H7 (cell line): ENCODE measurements at places on chromosomes 5 and 9. TPM values are rescaled to one million over a fixed set of nuclear protein-coding genes. Genes with fewer than 3 reads are reported as not detected.

PLAC8L1 gene
- 0.44 and 0.59 TPM in 2 replicates for total RNA-seq

ZMAT2 gene
- total RNA-seq = 42.3 and 42.7 TPM in 2 replicates

GRCh38 chr9:113343732-113344231 is 3.7 kb upstream of the WDR31 start:
- no peak for DNase-seq

DNA sequence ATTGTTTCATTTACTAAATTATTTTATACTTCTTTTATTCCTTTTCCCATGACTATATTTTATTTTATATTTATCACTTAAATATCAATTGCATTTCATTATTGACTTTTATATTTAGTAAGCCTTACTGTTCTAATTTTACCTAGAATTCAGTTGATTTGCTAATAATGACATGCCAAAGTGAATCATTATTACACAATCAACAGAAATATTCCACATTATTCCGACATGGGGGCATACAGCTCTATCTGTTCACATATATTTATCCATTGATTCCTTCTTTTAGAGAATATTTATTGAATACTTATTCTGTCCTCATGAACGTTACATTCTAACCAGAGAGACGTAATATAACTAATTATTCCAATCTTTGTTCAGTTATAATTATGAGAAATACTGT is 221.8 kb downstream of the DOCK8 start:
- DNase-seq = no peak

SLC25A48 gene
- total RNA-seq = 0.04 and 0.38 TPM in 2 replicates

GRCh38 chr9:133963166-133963565 is 29.0 kb downstream of the VAV2 start:
- no peak for DNase-seq

DNA sequence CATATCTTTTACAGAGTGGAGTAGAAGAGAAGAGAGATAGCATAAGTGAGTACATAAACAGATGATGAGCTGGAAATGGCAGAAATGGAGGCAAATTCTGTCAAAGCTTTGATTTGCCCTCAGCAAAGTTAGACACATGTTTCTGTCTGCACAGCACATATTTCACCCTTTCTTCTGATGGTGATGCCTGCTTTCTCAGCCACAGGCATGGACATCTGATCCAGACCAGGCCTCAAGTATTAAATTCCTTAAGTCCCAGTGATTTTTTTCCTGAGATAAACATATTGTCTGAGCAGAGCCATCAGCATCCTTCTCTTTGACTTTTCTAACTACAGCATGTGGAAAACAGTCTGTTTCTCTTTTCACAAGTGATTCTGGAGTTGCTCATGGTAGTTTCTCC is 409.8 kb downstream of the MAN2A1 start:
- no peak for DNase-seq

DNA sequence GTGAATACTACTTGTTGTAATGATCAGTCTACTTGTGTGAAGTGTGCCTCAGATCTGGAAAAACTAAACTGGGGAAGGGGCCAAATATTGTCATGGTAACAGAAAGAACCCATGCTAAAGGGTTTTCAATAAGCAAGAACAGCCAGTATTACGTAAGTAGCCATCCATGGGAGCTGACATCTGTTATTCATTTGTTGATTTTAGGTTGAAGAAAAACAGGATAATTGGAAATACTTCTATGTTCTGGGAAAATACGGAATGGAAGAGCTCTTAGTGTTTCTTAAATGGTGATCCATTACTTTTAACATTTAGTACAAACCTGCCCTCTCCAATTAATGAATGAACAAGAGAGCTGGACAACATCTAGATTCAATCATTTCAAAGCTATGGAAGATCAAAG is 485.8 kb downstream of the NTRK2 start:
- DNase-seq = no peak

NUTM2G gene
- total RNA-seq = 0.07 TPM in 2 replicates

INSL6 gene
- total RNA-seq = not detected in 2 replicates

PDE6A gene
- total RNA-seq = not detected in 2 replicates

- DNase-seq = no peak
Observed at GRCh38 chr5:423626-424261, 19.2 kb upstream of the EXOC3 start.

NUP188 gene
- total RNA-seq = 81.3 and 87.9 TPM in 2 replicates

DUSP1 gene
- 11.5 and 15.4 TPM in 2 replicates for total RNA-seq

GRCh38 chr5:140148508-140148907 is 22.8 kb downstream of the IGIP start:
- peak; percentile 91 for DNase-seq

- DNase-seq = no peak
Observed at GRCh38 chr5:134787692-134788091, 29.1 kb downstream of the DDX46 start.

ADRA1B gene
- total RNA-seq = 0.14 TPM in 1 of 2 replicates, not detected in the other

DNA sequence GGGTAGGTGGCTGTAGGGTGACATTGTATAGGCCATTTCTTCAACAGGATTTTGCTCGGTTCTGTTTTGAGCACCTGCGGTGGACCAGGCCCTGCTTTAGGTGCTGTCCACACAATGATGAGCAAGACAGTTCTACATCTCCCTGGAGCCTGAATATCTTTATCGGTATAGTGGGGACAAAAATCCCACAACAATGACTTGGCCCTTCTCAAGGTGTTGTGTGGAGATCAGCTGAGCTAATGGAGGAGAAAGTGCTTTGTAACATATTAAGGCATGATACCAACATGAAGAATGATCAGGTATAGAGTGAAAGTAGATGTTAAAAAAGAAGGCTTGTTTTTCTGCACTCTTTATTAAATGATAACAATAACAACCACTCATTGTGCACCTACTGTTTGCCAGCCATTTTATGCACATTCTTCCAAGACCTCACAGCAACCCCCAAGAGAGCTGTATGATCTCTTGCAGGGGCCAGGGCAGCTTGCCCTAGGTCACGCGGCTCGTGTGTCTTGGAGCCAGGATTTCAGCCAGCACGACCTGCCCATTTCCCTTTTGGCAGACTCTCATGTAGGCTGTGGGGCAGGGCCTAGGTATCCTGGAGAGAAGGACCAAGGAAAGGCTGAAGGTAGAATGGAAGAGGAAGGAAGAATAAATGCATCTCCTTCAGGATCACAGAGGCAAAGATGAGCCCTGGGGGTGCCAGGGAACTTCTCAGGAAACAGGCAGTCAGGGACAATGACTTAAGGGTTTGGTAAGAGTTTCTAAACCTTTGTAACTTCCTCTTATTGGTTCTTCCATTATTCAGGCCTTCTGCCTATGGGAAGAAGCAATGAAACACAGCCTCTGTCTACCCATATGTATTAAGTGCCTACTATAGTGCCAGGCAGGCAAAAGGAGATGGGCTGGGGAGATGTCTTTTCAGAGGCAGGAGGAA is 50.0 kb upstream of the PPARGC1B start:
- no peak for DNase-seq

DNA sequence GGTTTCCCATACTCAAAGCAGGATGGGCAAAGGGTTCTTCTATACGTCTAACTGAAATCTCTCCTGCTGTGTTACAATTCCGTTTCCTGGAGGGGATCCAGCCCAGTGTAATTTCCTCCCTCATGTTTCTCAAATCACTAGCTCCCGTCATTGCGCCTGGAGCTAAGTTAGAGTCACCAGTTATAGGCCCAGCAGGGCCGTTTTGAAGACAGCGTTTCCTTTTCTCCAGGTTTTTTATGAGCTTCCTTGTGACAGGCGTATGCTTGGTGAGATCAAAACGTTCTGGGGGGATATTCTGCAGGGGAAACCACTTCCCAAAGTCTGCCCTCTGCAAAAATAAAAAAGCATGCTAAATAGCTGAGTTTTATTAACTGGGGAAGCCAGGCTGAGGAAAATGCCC is 53.0 kb upstream of the WWC1 start:
- no peak for DNase-seq

DNA sequence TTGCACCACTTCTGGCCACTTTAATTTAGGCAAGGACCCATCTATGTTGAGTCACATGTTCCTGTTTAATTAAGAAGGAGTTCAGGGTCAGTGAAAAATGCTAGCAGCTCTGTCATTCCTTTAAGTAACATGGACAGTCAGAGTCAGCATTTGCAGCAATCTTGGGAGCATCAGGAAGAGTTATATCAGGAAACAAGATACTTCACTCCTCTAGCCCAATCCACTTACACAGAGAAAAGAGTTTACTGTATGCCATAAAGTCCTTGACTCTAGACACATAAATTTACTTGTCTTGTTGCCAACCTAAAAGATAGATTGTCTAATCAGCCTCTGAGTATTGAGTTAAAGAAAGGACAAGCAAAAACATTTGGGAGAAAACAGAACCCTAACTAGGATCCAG is 266.7 kb downstream of the PJA2 start:
- DNase-seq = no peak

- no peak for DNase-seq
Observed at GRCh38 chr9:72211047-72211446, 61.8 kb downstream of the GDA start.

GRCh38 chr5:27462936-27463335 is 424.6 kb upstream of the CDH9 start:
- no peak for DNase-seq

PCDHA1 gene
- total RNA-seq = not detected in 2 replicates

OR1L6 gene
- total RNA-seq = not detected in 2 replicates

DNA sequence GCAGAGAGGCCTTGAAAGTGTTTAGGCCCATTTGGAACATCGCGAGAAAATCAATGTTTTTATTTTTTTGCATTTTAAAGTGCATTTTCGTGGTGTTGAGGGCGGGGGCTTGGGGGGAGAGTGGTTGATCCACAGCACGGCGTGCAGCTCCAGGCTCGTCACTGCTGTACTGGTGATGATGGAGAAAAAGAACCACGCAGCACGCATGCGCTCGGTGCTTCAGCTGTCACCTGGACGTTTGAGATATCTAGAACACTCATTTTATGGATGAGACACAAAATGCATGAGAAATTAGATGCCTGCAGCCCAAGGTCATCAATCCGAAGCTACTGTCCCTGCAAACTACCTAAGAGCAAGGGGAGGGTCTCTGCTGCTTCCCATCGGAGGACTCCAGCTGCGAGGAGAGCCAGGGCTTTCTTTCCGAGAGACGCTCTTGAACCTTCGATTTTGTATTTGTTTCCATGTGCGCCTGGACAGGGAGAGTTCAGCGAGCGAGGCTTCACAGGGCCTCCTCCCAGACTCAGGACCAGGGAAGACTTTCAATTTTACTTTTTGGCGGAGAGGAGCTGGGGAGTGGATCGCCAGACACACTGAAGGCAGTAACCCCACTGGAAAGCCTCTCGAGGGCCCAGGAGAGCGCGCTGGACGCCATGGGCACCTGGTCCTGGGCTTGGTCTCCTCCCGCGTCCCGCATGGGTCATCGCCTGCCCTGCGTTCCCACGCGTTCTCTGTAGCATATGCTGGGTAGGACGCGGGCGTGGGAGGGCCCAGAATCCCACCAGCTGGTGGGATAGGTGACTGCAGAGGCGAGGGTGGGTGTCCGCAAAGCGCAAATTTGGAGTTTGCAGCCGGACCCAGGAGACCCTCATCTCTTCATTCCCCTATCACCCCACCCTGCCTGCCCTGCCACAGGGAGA is 2.5 kb downstream of the DMRT2 start:
- peak; percentile 65 for DNase-seq

GRCh38 chr9:81390792-81391456 is 298.4 kb downstream of the TLE1 start:
- no peak for DNase-seq

SMC5 gene
- total RNA-seq = 11.1 and 25.9 TPM in 2 replicates

DNA sequence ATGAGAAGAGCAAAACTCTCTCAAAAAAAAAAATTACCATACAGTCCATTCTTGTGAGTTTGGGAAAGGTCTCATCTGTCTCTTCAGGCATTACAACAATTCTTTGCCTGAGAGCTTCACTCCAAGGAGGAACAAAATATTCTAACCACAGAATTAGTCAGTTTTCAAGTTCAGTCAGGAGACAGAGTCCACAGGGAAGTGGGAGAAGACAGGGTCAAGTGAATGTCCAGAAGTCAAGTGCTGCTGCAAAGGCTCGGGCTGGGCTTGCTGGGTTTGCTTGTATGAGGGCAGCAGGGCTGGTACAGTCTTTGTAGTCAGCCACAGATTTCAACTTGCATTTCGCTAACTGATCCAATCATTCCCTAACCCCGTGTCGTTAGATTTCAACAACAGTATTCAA is 17.6 kb upstream of the HEXB start:
- DNase-seq = no peak

SH3RF2 gene
- total RNA-seq = 0.89 and 1.7 TPM in 2 replicates

GFRA3 gene
- total RNA-seq = 0.45 and 1.0 TPM in 2 replicates

DNA sequence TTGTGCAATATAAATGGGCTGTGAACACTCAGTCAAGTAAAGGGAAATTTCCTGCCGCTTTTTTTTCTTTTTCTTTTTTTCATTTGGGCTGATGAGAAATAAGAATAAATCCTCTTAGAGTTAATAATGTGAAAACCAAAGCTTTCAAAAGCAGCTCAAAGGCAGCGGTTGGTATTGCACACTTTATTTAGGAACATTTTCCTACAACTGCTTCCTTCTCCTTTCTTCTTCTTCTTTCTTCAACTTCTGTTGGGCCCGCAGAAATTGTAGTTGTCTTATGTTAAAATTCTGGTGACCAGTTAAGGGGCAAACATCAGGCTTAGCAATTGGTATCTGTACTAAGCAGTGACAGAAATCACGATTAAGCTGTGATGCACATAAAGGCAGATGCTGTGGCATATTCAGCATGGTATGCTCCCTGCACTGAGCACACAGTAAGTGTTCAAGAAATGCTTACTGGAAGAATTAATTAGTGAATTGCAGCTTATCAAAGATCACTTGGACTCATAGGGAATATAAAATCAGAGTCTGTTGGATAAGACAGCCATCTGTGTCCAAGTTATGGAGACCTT is 85.4 kb downstream of the ANKRD55 start:
- DNase-seq = no peak

DNA sequence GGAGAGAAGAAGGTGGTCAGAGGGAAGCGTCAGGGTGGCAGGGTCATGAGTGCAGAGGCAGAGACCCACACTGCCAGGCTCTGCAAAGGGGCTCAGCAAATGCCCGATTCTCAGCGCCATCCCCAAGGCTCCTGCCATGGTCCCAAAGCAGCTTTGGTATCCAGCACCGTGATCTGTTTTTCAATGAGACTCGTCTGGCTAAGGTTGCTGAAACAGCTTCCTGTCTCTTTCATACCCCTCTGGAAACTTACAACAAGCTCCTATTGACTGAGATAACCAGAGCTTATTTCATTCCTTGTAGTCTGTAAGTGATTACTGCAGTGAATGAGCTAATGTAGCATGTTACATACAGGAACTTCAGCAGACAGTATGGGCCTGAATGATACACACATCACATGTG is 568.6 kb upstream of the DAP start:
- no peak for DNase-seq

- peak; percentile 16 for DNase-seq
Observed at GRCh38 chr5:51347704-51348103, 35.5 kb upstream of the ISL1 start.

DNA sequence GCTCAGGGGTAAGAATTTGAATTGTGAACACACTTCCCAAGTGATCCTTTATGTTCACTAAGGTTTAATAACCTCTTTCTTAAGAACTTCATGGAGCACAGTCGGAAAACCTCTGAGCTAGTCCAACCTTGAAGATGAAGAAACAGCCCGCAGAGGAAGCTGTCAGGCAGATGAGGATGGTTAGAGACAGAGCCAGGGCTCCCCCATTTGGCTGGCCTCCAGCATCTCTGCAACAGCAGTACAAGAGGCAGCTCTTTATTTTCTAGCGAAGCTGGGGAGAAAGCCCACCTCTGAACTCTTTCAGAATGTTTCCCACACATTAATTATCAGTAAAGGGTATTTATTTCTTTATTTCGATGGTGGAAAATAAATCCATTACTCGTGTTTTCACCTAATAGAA is 350.8 kb downstream of the DMRT2 start:
- DNase-seq = peak; percentile 29

ANKRD34B gene
- 0.03 TPM in 1 of 2 replicates, not detected in the other for total RNA-seq

- DNase-seq = no peak
Observed at GRCh38 chr5:42620579-42621216, 135.9 kb upstream of the CCDC152 start.

GRCh38 chr5:174832025-174832424 is 107.6 kb downstream of the MSX2 start:
- DNase-seq = no peak

GRCh38 chr5:115450741-115451140 is 93.8 kb downstream of the FEM1C start:
- no peak for DNase-seq
